Activated T-helper 9 cell treated with anti-CD3 and anti-CD28 coated beads, Interleukin-2, amount 50 U/mL, for 16 hours (primary cell): ENCODE measurements at places on chromosomes 5 and 9.

DNA sequence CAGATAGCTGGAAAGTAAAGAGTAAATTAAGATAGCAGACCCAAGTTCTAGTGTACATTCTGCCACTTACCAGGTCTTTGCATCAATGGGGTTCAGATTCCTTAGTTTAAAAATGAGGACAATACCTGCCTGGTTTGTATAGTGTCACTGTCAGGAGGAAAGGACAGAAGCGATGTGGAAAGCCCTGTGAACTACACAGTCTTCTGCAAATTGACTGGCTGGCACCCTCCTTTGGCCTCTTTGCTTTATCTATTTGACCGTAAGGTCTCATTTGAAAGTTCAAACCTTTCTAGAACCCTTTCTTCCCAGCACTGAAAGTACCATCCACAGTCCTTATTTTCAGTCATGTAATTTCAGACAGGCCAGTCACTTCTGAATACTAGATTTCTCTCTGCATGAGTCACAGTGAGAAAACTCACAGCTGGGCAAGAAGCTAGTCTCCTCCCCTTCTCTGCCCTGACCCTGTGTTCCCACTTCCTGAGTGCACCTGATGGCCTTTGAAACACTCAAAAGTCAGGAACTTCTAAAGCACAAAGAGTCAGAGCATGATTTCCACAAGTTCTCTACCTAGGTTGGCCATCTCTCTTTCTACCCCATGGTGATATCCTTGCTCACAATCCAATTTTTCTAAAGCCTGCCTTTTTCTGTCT, 91.3 kb upstream of the RASEF start:
- DNase-seq, result no peak

DNA sequence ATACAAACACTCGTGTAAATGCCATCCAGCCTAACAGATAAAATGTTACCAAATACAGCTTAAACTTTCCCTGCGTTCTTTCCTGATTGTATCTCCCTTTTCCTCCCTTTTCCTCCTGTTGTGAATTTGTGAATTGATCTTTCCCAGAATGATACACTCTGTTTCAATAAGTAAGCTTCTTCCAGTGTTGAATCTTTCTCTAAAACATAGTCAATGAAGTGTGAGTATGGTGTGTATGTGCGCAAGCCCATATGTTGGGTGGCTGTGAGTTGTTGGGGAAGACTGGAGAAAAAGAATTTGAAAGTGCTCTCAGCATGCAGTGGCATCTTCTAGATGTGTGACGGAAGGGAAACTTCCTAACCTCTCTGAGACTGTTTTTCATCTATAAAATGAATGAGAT, 143.1 kb upstream of the KLF4 start:
- DNase-seq, result no peak

DNA sequence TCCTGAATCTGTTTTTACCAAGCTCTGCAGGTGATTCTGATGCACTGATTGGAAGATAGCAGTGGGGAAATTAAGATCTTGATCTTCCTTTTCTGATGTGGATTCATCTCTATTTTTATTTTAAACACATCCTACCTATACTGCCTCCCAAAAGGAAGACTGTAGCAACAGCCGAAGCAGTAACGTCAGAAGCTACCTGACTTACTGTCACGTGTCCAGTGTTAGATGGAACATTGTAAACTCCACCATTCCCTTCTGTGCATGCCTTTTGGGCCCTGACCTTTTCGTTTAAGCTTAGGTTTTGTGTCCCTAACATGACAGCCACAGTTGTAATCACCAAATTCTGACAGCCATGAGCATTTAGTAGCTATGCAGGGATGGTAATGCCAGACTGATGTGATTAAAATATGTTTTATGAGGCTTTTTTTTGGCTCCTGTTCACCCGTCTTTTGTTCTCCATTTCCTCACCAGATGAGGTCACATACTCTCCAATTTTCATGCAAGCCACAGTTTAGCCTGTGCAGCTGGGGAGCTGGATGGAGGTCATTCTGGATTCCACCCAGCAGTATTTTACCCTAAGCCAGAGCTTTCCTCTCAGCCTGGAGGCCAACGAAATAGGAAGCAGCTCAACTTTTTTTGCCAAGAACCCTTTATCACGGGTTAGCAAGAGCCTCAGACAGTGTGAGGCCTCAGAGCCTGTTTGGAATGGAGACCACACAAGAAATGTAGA, 15.6 kb upstream of the FOXD1 start:
- no peak for DNase-seq

- no peak for DNase-seq
These were observed 47.1 kb downstream of the LIX1 start for GRCh38 chr5:97095318-97095732.

- DNase-seq, result no peak
These were observed 24.6 kb downstream of the SH3RF2 start for GRCh38 chr5:145960848-145961600.

- no peak for DNase-seq
These were observed 992.6 kb downstream of the DNAH5 start for GRCh38 chr5:12951846-12952245.

- no peak for DNase-seq
These were observed 69.8 kb downstream of the DOCK2 start for GRCh38 chr5:169706758-169707450.

DNA sequence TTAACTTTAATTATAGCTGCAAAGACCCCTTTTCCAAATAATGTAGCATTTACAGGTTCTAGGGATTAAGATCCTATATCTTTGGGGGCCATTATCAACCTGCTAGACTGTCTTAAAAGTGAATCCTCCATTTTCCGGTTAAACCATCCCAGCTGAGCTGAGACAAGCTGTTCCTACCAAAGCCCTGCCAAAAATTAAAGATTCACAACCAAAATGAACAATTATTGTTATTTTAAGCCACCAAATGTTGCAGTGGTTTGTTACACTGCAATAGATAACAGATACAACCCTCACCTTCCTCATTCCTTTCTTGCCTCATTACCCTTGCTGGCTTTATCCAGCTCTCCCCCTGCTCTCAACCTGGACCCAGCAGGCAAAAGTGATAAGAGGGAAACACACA, 343.4 kb downstream of the CDK5RAP2 start:
- no peak for DNase-seq

DNA sequence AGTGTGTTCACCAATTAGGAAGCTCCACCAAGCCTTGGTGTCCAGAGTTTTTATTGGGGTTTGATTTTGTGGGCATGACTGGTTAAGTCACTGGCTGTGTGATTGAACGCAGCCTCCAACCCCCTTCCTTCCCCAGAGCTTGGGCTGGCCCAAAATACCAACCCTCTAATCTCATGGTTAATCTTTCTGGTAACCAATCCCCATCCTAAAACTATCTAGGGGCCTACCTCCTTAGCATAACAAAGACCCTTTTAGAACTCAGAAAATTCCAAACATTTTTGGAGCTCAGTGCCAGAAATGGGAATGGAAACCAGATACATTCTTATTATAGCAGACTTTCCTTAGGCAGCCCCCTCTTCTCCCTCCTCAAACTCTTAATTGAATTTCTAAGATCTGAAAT, 35.9 kb upstream of the HRH2 start:
- no peak for DNase-seq
